Adipocyte (in vitro differentiated cells): ENCODE measurements at places on chromosomes 7 and 10.

- no peak for DNase-seq
Measured at GRCh38 chr7:142323706-142324105, 65.8 kb upstream of the PRSS58 start.

DNA sequence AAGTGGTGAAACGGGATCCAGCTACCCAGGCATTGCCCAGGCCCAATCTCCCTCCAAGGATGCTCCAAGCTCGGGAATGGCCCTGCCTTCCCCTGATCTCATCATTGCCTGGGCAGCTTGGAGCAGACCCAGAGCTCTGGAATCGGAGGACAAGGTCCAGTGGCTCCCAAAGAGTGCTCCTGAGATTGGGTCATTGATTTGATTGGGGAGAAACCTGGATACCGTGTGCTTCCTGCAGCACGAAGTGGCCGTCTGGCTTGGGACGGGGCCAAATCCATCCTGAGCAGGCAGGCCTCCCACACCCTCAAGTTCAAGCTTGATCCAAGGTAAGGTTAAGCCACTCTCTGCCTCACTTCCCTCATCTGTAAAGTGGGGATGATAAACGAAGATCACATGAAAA, 69.9 kb downstream of the OAT start:
- DNase-seq: no peak

DNA sequence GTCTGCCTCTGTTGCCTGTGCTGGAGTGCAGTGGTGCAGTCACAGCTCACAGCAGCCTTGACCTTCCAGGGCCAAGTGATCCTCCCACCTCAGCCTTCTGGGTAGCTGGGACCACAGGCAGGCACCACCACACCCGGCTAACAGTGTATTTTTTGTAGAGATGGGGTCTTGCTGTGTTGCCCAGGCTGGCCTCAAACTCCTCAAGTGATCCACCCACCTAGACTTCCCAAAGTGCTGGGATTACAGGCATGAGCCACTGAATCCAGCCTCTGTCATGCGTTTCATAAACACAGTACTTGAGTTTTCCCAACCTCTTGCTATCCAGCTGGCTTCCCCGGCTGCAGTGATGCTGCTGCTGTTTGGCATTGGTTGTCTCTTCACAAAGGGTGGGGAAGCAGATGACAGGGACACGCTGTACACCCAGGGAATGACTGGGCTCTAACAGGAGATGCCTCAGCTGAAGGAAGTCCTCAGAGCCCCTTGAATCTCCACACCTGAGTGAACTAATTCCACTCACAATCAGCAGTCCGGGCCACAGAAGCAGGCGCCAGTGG, 191.5 kb downstream of the DIP2C start:
- DNase-seq: no peak

DNA sequence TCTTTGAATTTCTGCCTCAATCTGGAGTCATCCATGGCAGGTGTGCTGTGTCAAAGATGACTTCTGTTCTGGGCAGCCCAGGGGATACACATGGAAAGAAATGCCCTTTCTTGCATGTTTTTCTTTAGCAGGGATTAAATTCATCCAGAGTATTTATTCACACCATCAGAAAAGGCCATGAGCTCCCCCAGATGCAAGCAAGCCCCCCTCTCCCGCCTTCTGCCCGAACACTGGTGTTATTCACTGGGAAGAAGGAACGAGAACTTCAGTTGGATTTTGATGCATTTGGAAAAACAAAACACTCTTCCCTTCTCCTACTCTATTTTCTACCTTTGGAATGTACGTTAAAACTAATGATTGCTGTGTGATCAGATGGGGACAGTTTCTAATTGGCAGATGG, 1.4 kb downstream of the PLPP4 start:
- no peak for DNase-seq

- no peak for DNase-seq
Measured at GRCh38 chr7:164882-165660, 27.3 kb upstream of the FAM20C start.

DNA sequence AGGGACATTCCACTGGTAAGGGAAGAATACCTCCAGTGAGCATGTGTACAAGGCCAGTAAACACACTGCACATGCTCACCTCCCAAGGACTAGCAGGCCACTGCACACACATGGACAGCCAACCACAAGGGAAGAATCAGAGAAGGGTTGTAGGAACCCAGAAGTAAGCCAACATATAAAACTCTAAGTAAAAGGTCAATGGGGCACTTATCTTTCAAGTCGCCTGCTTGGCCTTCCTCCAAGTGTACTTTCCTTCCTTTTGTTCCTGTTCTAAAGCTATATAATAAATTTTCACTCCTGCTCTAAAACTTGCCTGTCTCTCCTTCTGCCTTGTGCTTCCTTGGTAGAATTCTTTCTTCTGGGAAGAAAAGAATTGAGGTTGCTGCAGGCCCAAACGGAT, 33.0 kb downstream of the ORC5 start:
- no peak for DNase-seq

GRCh38 chr7:2104107-2104710, 128.5 kb downstream of the MAD1L1 start:
- peak; percentile 95 for DNase-seq

DNA sequence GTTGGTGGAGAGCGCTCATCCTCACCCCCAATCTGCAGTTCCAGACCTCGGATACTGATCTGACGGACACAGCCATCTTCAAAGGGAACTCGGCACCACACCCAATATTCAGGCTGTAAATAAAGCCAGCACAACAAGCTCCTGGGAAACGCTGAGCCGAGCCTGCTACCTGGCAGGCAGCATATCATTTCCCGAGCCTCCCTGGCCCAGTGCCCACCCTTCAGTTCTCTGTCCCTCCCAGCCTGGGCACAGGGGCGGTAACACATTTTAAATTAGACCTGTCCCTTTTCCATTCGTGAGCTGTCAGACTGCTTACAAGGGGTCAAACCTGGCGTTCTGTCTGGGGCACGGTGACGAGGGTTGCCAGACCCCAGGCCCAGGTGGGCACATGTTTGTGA, 250.5 kb downstream of the ARHGAP12 start:
- DNase-seq: no peak

DNA sequence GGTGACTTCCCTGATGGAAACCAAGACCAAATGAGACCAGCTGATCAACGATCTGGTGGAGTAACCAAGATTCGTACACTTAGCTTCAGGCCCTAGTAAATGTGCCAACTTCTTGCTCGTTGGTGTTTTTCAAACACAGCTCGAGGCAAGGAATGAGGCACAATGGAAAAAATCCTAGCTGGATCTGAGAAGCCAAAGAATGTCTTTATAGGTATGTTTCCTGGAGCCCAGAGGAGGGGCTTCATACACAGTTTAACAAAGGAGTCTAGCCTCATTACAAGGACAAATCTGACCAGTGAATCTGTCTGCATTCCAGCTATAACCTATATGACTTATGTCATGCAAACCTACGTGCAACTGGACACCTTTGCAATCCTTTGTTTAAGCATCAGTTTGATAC, 3.7 kb downstream of the COL17A1 start:
- DNase-seq: no peak

GRCh38 chr7:39421251-39421650, 145.0 kb upstream of the YAE1 start:
- DNase-seq: no peak

DNA sequence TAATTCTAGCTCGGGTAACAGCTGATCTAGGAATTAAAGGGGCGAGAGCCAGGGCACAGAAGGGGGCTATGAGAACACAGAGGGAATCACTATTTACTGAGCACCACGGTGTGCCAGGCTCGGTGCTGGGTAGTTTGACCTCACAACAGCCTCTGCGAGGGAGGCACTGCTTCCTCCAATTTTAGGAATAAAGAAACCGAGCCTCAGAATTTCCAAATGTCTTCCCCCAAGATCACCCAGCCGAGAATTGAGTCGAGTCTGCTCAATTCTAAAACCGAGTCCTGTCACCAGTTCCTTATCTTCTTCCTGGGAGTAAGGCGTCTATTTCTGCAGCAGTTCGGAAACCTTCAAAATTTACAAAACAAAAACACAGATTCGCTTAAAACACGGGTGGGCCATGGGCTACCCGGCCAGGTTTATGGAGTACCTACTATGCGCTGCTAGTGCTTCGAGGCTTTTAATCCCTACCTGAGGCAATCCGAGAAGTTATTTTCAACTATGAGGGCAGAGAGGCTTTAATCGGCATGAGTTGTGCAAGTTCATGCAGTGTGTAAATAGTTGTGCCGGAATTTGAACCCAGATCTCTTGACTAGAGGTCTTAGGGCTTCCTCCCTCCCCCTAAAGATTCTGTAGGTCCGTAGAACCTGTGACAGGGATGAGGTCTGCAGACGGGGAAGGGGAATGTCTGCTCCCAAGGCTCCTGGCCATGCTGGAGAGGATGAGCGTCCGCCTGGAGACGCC, 872 bp upstream of the HMX2 start:
- DNase-seq: no peak

DNA sequence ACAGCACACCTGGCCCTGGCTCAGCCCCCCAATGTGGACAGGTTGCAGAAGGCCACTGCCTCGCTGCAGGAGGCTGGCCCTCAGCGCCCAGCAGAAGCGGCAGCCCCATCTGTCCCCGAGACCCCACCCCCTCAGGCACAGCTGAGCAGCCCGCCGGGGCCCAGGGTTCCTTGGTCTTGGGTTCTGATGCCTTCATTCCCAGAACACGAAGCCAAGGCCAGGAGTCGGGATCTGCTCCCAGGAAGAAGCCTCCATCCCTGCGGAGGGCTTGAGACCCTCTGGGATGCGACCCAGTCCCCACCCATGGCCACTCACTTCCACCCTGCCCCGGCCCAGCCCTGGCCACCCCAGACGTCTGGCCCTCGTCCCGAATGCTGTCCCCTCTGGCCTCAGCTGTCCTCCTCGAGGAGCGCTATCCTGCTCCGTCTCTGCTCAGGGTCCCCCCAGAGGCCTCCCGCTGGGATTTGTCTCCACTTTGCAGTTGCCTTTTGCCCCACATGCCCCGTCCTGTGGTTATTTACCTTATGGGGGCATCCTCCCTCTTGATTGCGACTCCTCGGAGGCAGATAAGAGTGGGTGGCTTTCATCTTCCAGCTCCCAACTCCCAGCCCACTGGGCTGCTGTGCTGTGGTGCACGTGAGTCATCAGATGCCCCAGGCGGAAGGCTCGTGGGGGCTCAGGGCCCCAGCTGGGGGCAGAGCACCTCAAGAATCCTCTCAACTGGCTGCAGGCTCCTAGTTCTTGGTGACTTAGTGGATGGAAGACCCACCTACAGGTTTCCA, 97.5 kb downstream of the MKI67 start:
- no peak for DNase-seq

GRCh38 chr7:23600236-23600635, 3.1 kb downstream of the CCDC126 start:
- DNase-seq: peak; percentile 70

DNA sequence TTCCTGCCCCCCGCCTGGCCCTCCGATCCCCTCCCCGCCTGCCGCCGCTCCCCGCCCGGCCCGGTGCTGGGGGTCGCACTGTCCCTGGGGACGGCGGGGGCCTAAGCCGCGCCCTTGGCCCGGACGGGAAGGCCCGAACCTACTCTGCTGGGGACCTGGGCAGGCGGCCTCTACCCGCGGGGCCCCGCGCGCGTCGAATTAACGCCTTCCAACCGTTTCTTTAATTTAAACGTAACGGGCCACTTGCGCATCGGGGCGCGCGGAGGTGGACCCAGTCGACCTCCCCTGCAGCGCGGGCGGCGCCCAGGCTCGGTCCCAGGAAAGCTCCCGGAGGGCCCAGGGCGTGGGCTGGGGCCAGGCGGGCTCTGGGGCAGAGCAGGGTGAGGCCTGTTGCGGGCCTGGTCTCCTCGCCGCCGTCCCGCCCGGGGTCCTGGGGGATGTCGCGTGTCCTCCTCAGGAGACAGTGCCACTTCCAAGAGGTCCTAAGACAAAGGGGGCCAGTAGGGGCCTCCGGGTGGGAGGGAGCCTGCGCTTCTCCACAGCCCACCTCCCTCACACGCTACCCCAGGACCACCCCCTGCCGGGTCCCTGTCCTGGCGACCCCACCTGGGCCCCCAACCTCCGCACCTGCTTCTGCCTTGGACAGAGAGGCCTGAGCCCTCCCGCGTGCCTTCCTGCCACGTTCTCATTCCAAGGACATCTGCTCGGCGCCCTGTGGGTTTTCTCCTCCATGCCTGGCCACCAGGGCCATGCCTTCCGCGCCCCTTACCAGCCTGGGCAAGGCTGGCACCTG, 658 bp upstream of the PTPRN2 start:
- no peak for DNase-seq

DNA sequence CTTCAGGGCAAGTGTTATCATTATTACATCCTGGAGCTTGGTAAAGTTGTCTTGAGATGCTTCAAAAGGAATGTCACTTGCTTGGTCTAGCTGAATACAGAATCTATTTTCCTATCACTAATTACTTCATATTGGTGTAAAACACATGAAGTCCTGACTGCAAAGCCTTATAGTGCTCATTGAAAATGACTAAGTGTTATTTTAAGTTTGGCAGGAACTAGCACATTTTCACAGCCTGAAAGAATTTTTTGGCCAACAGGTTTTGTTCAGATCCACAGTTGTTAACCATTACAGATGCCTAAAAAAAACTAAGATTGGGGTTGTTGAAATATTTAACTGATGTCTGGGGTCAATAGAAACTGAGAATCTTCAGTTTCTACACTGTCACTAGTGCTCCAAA, 149.3 kb downstream of the NEBL start:
- no peak for DNase-seq

- DNase-seq: no peak
Measured at GRCh38 chr7:30514177-30514576, 9.5 kb upstream of the GGCT start.

- peak; percentile 38 for DNase-seq
Measured at GRCh38 chr7:36208997-36209813, 56.2 kb downstream of the EEPD1 start.
